Activated CD4-positive, CD25-positive, alpha-beta regulatory T cell treated with anti-CD3 and anti-CD28 coated beads, Interleukin-2, amount 50 U/mL, for 72 hours (primary cell): ENCODE measurements at places on chromosomes 7 and 10.

DNA sequence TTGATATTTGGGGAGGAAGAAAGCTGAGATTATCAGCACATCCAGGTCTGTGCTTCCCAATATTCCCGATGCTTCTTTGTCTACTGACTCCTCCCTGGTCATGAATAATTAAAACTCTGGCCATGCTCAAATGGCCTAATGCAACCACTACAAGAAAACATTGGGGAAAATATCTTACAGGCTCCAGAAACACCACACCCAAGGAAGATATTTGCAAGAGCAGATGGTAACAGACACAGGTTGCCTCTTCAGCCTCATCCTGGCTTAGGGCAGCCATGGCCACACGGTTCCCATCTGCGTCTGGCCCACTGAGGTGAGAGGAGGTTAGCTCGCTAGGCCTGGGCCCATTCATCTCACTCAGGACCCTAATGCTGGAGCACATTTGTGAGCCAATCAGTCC, 108.4 kb upstream of the SDK1 start:
- no peak for DNase-seq

DNA sequence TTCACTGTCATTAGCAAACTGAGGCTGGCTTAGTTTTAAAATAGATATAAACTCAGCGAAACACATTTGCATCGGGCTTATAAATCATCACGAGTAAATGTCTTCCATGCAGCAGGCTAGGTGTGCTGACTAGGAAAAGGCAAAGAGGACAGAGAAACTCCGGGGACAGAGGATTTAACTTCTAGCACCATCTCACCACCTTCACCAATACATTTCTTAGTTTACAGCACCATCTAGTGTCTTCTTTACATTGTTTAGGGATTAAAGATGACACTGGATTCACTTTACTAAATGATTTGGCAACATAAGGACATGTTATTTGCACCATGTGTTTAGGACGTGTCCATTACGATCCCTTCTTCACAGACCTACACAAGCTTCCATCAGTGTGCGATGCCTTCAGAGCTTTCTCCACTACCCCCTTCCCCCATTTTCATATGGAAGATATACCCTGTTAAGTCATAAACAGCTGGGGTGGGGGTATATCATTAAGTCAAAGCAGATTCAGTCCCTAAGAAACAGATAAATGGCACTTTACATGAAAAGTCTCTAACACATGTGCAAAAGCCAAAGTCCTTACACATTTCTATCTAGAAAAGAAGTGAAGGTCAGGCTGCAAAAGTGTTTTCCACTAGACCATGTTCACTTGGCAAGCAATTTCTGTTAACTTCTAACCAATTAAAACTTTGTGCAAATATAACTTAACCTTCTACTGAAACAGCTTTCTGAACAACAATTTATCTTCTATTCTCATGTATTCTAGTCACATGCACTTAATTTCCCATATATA, 103.3 kb downstream of the GRB10 start:
- DNase-seq = no peak

GRCh38 chr10:98608411-98608810, 161.7 kb upstream of the HPS1 start:
- no peak for DNase-seq

DNA sequence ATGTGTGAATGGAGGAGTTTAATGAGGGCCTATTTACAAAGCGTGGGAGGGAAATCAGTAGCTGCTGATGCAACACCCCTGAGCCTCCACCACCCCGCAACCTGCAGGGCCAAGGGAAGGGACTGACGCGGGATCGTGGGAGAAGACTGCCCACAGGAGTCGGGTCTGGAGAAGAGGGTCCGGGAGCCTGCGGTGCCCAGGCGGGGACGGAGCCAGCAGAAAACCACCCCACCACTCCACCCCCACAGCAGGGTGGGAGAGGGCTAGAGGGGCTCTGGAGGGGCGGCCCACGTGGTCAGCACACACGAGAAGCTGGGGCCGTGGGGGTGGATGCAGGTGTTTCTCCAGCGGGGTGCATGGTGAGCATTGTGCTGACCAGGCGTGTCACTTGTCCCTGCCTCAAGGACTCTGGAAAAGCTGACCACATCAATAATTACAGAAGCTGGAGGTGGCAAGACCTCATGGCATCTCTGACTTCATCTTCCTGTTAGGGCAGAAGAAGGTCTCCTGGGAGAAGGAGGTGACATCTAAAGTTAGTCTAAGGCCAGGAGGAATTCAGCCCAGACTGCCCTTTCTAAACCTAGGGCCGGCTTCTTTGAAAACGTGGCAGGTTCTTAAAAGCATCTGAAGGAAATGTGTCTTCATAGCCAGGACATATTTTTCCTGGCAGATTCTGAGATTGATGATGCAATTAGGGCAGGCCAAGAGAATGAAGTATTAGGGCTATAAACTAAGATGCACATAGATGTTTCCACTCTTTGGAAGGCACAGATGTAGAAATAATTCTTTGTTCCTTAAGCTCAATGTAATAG, 150.9 kb downstream of the RGS10 start:
- no peak for DNase-seq

GRCh38 chr7:114405427-114405826, 9.2 kb upstream of the FOXP2 start:
- DNase-seq = no peak

DNA sequence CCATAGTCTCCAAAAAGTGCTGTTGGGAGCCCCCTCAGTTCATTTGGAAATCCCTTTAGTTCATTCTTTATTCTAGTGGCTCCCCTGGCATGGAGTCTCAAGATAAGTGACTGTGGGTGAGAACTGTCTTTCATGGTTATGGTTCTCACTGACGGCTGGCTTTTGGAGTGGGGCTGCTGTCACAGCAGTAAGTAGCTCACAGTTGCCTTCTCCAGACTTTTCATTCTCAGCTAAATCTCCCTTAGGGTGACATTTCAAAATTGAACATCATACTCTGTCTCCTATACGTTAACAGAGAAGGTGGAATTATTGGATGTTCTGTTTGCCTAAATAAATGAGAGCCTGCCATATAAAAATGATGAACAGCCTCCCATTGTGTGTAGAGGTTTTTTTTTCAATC, 58.7 kb downstream of the PLPP4 start:
- no peak for DNase-seq

GRCh38 chr7:105800442-105800841, 76.0 kb downstream of the ATXN7L1 start:
- DNase-seq = no peak

DNA sequence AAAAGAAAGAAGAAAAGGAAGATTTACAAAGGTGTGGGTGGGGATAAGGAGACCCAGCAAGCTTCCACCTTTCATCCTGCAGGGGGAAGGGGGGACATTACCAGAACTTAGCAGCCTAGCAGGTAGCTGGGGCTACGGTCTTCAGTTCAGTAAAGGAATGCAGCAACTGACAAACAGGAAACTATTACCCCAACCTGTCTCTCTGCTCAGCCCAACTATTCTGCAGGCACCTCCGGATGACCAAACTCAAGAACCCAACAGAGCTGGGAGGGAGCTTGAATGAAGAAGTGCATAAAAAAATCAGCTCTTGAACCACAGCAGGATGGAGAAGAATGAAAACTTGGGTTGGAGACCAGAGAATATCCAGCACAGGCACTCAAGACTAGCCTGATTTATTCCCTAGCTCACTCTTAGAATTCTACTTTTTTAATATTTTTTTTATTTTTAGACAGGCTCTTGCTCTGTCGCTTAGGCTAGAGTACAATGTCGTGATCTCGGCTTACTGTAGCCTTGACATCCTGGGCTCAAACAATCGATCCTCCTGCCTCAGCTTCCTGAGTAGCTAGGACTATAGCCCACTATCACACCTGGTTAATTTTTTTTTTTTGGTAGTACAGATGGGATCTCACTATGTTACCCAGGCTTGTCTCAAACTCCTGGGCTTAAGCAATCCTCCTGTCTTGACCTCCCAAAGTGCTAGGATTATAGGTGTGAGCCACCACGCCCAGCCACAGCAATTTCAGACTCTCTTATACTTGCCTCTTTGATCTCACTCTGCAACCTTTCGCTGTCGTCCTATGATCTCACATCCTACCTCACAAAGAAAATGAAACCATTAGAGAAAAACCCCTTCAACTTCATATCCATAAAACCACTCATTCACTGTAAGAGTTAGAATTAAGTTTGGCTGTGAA, 18.5 kb upstream of the C10orf67 start:
- no peak for DNase-seq

DNA sequence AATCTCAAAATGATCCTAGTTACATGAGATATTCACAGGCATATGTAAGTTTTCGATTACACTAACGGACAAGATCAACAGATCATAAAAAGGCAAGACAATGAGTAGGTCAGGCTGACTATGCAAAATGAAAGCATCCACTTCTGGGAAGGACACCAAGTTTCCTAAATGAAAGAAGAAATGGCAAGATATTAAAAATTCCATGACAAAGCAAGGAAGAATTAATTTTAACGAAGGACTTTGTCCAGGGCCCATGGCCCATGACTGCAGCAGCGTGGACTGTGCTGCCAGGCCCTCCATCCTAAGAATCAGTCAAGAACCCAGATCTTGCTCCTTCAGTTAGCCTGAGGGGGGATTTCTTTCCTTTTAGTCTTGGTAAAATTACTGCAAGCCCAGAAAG, 182.4 kb upstream of the FRMD4A start:
- DNase-seq = no peak

DNA sequence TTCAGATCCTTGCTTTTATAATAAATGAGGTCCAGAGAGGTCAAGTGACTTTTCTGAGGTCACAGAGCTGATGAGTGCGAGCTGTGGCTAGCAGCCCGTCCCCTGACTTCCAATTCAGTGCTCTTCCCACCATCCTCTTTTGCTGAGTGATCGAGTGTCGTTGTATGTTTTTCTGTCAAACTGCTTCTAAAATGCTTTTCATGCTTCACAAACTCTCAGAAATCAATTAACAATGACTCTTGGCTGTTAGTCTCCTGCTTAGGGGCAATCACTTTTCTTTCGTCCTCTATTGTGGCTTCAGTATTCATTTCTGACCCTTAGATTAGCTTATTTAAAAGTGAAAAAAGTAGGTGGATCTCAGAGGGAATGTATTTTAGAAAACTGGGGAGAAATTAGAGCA, 423.7 kb downstream of the DPP6 start:
- DNase-seq = no peak

DNA sequence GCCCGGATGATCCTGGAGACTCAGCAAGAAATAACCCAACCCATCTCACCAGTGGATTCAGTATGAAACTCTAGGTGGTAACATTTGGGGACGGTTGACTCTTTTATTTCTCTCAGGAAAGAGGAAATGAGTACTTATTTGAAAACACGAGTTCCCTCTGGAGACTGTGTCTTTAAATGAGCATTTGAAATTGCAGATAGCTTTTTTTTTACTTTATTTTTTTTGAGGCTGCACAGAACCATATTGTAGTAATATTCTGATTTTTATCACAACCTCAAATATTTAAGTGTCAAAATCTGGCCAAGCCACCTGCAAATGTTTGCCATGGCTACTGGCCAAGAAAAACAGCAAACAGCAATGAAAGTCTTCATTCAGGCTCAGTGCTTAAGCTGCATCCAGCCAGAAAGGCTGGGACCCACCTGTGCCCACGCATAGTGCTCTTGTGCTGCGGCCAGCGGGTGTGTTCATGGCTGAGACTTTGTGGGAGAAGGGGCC, 160.8 kb downstream of the CREB5 start:
- no peak for DNase-seq

DNA sequence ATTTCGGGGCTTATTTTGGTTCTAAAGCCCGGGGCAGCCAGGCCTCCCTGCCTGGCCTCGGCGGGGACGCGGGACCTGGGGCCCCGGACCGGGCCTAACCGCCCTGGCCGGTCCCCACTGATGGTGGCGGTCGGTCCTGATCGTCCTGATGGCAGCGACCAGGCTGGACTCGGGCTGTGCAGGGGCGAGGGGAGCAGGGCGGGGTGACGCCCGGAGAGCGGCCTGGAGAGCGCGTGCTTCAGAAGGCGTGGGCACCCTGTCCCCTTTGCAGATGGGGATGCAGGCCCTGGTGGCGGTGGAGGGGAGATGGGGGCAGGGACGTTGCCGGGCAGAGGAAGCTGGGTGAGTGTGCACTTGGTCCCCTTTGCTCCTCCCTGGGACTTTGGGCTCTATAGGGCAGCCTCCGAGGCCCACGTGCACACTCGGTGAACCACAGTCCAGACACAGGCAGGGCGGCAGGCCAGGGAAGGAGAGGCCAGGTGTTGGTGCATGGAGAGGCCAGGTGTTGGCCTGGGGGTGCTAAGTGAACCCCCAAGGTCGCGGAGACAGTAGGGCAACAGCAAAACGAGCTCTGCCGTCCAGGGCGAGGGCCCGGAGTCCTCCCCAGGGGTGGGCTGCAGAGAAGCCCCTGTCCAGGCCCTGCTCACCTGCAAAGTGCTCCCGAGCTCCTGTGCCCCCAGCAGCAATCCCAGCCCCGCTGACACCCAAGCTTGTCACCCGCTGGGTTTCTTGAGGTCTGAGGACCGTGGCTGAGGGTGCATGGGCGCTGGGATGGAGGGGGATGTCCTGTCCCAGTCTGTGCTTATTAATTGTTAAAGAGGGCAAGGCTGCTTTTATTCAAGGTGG, 42.4 kb upstream of the FAM20C start:
- DNase-seq = peak; percentile 60

GRCh38 chr7:100655908-100656674, at the start of gene ACTL6B:
Gene ACTL6B (minus strand): TSS chr7:100656448. CDS start chr7:100656354, 94 bp downstream.
- peak; percentile 64 for DNase-seq

DNA sequence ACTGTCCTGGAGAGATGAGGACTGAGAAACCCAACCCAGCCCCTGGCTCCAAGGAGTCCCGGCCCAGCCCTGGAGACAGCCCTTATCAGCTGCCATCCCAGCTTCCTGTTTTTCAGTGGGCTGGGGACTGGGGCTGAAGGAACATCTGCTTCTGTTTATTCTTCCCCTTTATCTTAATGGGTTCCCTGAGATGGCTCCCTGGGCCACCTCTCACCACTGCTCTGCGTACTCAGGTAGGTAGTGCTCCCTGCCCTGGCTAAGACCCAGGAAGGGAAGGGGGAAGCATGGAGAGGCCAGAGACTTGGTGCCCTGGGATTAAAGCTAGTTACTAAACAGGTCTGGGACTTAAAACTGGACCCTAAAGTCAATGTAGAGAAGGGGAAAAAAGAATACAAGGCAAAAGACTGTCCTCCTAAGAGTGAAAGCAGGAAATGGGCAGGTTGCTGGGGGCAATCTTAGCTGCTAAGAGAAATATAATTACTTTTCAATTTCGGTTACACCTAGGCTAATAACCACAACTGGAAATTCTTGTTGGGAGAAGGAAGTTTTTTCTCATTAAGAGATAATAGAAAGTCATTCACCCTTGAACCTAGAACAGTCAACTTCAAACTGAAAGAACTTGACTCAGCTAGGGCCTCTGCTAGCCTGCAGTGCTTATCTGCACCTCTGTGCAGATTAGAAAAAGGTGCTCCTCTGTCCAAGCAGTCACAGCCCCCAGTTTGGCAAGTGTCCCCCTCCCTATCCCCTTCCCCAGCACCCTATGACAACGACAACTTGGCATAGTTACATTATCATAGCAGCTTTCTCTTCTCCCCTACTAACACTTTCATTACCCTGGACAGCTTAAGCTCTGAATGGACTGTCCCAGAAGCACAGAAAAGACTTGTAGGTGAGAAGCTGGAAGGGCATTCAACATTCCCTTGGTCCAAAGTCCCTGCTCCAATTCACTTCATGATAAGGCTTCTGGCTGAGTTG, 65.6 kb upstream of the KDM7A start:
- no peak for DNase-seq

- no peak for DNase-seq
Observed at GRCh38 chr7:111765751-111766643, 203.7 kb upstream of the IMMP2L start.
